ENCODE measurements at places on chromosomes 2 and 18.

DNA sequence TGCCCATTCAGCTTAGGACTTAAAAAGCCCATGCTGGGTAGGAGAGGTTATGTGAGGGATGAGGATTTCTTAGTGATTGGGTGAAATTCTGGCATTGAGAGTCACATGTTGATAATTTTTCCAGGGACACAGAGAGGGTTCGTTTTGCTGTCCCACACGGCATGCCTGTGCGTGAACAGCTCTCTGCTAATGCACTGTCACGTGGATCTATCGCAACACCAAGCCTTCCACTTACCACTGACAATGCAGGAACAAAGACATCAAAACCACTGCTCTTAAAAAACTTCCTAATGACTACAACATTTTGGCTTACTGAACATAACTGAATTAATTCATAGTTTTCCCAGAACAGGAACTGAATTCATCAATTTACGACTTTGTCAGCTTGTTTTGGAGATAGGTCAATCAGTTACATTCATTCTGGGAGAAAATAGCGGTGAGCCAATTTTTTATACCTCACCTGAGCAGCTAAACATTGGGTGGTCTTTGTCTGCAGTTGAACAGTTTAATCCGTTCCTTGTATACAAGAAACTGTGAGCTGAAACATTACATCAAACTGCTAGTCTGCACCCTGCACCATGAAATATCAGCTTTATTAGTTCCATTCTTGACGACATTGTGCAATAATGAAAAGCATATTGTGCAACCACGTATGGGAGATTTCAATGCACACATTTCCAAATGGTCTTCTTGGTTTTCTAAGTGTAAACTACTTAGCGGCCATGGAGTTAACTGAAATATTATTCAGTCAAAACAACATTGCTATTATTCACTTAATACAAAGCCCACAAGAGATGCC, 127.1 kb downstream of the LPIN1 start:
- DNase-seq: no peak

GRCh38 chr2:84899304-84900204, 5.9 kb upstream of the TMSB10 start:
- no peak for DNase-seq

DNA sequence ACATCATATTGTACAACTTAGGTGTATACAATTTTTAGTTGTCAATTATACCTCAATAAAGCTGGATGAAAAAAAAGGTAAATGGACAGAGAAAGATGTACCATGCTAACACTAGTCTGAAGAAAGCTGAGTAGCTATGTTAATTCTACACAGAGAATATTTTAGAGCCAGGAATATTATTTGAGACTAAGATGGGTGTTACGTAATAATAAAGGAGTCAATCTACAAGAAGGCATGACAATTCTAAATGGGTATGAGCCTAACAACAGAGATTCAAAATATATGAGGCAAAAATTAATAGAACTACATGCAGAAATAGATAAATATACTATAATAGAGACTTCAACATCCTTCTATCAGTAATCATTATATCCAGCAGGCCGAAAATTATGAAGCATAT, 69.1 kb downstream of the CCDC141 start:
- no peak for DNase-seq

- DNase-seq: no peak
Observed at GRCh38 chr2:227480528-227480927, 8.6 kb downstream of the AGFG1 start.

- DNase-seq: no peak
Observed at GRCh38 chr2:228747483-228747882, 523.6 kb downstream of the PID1 start.

GRCh38 chr2:50691513-50691912, 340.4 kb downstream of the NRXN1 start:
- DNase-seq: no peak

DNA sequence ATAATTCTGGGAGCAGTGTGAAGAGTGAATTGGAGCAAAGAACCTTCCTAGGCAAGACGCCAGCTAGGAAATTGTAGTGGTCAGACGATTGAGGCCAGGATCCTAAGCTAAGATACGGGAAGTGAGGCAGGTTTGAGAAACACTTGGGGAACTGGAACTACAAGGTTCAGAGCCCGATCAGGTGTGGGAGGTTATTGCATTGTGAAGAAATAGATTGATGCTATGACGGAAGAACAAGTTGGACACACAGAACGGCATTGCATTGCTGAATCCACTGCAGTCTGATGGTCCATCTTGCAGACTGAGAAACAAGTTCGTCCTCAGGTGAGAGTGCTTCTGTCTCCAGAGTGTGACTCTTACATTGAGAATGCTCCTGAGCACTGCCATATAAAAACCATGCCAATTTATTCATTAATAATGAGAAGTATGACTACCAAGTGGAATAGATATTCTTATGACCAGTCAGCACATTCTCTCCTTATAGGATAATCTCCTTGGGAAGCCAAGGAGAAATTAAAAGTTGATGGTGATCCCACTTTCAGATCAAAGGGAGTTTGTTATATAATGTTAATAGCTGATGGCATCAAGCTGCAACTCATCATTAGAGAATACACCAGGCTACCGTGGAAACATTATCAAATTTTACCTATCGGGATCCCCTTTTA, 30.9 kb downstream of the ANTXR1 start:
- no peak for DNase-seq

GRCh38 chr18:47883771-47884413, 46.6 kb downstream of the SMAD2 start:
- DNase-seq: no peak

- no peak for DNase-seq
Observed at GRCh38 chr2:239773228-239774141, 251.7 kb downstream of the NDUFA10 start.

DNA sequence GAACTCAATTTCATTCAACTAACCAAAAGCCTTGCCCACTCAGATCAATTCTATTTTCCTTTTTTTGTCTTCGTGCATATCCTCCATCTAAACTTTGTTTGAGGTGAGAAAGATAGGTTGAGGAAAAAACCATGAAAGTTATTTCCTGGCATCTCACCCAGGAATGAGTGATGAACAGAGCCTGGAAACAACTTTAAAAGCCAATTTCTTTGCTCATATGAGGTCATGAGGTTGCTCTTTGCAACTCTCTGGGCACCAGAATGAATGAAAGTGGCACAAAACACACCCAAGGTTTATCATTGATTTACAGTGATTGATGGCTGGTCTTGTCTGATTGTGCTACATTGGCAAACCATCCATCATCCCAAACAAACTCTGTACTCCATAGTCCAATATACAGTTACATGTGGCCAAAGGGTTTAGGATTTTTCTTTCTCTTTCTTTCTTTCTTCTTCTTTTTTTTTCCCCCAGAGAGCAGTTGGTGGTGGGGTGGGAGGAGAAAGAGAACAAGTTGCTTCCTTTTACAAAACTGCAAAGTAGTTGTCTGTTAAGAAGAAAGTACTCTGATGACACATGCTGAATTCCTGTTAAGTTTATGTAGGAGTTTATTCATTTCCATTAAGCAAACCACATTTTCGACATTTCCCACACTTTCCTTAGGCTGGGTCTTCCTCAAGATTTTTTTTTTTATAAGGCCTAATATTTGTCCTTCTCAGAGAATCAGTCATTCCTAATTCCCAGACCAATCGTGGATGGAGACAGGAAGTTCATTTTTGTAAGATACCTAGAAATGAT, 575.9 kb upstream of the ZEB2 start:
- DNase-seq: no peak

DNA sequence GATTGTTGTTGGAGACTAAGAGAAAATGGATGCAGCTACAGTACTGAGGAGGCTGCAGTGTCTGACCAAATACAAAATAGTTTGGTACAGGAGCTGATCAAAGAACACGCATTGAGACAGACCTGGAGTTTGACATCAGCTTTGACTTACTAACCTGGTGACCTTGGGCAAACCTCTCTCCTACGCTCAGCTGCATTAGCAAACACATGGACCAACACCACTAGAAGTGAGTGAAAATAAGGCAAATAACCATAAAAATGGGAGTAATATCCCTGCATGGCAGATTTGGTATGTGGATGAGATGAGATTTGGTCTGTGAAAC, 126.5 kb downstream of the LPIN1 start:
- no peak for DNase-seq

DNA sequence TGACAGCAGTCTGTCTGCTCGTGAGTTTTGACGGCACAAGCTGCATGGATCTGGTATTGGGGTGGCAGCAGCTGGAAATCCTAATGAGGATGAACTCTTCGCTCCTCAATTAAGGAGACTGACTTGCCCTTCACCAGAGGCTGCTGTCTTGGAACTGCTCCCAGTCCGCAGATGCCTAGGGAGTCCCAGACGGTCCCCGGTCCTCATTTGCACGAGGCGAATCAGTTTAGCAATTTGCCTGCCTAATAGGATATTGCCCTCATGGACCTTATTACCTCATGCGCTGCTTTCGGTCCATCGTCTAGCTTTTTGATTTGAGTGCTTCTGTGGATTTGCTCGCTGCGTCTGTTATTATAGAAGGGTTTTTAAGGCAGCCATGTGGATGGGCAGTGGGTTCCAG, 40.6 kb downstream of the ASAP2 start:
- DNase-seq: no peak

- peak; percentile 31 for DNase-seq
Observed at GRCh38 chr2:234081970-234082822, 31.7 kb downstream of the SPP2 start.

DNA sequence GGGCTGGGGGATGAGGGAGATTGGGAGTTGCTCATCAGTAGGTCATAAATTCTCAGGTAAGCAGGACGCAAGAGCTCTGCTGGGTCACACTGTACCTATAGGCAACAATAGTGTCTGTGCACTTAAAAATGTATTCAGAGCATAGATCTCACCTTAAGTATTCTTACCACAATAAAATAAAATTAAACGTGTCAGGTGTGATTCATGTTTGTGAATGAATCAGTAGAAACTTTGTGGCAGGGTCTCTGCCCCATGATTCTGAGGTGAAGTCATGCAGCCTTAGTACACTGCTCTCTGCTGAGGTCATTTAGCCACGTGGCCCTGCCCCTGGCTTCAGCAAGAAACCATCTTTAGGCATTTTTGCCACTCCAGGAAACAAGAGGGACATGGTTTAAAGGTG, 253.8 kb downstream of the FBXO15 start:
- no peak for DNase-seq

- DNase-seq: no peak
Observed at GRCh38 chr2:29071032-29071975, 3.0 kb downstream of the PCARE start.

GRCh38 chr2:101983486-101983885, 8.3 kb upstream of the IL1R2 start:
- no peak for DNase-seq

DNA sequence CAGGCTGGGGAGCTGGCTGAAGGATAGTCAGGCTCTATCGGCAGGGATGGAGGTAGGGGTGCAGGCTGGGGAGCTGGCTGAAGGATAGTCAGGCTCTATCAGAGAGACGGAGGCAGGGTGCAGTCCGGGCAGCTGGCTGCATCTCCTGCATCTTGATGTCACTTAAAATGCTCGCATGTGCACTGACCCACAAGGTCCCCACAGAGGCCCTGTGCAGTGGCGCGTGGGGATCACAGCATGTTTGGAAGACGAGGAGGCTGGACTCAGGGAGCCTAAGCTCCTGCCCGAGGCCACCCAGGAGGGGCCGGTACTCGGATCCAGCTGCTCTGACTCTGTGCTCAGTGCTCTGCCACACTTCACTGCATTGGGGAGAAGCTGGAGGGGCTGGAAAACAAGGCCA, 189.0 kb upstream of the HDAC4 start:
- no peak for DNase-seq

DNA sequence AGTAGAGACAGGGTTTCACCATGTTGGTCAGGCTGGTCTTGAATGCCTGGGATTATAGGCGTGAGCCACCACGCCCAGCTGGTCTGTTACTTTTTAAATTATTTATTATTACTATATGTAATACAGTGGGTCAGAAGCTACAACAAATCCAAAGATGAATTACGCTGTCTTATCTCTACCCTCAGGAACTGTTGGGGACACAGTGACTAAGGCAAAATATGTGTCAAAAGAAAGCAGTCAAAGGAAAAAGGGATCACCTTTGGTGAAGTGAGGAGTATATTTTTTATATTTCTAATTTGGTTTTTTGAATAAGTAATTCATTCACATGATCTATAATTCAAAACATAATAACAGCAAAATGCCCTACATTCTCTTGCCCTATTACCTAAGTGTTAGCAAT, 4.7 kb downstream of the CREB1 start:
- DNase-seq: no peak

DNA sequence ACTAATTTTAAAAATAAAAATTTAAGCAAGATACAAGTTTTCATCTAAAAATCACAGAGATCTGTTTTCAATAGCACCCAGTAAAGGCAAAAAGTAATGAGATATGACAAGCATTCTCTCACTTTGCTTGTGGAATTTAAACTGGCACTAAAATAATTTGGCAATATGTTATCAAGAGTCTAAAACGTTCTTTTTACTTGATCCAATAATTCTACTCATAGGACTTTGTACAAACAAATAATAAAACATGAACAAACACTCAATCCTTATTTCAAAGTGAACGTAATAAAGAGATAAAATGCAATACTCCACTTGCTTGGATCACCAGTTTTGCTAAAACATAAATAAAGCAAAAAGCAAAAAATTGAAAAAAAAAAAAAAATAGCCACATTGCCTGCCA, 30.4 kb downstream of the PIAS2 start:
- DNase-seq: no peak

DNA sequence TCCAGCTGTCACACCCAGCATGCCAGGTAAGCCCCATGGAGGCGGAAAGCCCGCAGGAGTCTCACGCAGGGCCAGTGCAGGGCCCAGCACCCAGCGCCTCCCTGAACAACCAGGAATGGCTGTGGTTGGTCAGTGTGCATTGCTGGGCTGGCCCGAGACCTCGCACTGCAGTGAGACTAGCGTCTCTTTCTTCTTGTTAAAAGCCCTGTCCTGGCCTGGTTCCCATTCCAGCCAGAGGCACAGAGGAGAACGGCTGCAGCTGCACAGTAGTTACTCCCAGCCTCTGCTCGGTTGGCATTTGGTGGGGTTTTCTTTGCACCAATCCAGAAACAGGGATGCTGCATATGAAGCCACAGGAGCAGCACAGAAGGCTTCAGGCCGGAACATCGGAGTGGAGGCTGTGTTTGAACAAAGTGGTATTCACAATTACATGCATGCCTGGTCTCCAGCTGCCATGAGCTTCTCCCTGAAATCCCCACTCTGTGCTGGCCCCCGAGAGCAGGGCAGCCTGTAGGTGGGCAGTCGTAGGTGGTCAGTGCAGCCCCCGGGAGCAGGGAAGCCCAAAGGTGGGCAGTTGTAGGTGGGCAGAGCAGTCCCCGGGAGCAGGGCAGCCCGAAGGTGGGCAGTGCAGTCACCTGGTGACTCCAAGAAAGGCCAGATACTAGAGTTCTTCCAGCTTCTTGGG, 163.7 kb upstream of the PXDN start:
- DNase-seq: no peak

GRCh38 chr18:61572084-61572655, 238.9 kb downstream of the CDH20 start:
- no peak for DNase-seq

Measured in SW480 (cell line).